ENCODE measurements at places on chromosomes 6 and 20.

GRCh38 chr6:8047541-8048292, 16.5 kb downstream of the BLOC1S5 start:
- no peak for DNase-seq

DNA sequence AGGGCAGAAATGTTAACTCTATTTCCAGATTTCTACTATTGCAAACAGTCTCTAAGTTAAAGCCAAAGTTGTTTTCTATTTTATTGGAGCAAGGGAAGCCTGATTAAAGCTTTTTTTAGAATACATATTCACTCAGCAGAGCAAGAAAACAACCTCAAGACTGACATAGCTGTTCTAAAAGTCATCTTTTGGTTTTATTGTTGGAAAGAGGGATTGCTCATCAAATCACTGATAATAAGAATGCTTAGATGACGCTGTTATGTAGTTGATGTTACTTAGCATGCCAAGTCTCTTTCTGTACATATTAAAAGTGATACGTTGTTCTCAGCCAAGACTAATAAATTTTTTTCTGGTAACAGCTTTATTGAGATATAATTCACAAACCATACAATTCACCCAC, 172.6 kb upstream of the LAMA2 start:
- DNase-seq = no peak

DNA sequence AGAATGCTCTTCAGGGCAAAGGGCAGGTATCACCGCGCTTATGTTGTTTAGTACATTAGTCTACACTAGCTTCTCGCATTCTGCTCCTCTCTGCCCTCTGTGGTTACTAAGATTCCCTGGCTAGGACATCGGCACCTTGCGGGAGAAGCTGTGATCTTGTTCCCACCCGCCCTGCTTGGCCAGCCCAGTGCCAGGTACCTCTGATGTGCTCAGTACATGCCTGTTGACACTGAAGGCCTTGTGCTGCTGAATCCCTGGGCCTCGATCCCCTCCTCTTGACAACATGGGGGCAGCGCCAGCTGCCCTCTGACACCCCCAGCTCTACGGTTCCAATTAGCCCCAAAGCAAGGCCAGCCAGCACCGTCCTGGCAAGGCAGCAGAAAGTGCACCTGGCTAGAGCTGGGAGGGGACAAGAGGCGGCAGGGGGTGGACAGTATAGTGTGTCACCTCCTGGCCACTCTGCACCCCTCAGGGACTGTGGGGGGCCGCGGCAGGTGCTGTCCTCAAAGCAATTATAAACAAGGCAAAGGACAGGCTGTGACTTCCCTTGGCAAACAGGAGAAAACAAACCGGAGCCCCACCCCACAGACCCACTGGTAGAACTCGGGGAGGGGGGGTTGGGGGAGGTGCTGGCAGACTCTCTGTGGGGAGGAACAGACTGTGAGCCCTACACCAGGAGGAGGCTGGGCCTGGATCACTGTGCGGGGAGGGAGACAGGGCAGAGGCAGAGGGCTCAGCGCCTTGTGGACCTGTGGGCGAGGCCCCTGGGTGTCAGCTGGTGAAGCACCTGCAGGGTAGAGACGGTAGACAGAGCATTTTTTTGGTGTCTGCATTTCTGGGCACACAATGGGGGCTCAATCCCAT, 7.1 kb downstream of the TFEB start:
- no peak for DNase-seq

DNA sequence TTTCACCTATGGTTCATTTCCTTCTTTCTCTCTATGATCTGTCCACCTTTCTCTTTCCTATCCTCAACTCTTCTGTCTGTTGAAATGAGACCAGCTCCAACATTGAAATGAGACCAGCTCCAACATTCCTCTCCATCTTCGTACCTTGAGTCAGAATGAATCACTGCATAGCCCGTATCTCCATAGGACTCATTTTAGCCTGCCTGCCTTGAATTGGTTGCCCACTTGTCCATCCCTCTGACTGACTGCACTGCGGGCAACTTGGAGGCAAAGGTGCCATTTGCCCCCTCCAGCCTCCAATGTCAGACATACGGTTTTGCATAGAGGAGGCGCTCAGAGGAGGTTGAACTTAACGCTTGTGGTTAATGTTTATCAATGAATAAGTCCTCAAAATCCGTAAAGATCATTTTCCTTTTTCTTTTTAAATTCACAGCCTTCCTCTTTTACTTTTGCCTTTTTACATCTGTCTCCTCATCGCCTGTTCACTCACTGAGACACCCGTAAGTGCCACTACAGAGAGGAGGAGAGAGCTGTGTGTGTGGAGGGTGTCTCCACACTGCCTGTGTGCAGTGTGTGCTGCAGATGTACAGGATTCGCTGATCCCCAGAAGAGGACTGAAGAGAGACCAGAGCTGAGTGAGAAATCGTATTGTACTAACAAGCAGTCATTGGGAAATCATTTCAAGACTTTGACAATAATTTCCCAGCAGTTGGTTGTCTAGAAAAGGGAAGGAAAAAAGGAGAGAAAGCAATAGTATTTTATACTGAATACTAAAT, 579.6 kb upstream of the MAP3K7 start:
- DNase-seq = no peak
